ENCODE measurements at places on chromosomes 11 and 22.
A peak's percentile ranks its signal among the peaks of the same experiment; 100 is the strongest.

GRCh38 chr11:131373095-131373725 is 2.8 kb downstream of the NTM start:
- DNase-seq: no peak

DNA sequence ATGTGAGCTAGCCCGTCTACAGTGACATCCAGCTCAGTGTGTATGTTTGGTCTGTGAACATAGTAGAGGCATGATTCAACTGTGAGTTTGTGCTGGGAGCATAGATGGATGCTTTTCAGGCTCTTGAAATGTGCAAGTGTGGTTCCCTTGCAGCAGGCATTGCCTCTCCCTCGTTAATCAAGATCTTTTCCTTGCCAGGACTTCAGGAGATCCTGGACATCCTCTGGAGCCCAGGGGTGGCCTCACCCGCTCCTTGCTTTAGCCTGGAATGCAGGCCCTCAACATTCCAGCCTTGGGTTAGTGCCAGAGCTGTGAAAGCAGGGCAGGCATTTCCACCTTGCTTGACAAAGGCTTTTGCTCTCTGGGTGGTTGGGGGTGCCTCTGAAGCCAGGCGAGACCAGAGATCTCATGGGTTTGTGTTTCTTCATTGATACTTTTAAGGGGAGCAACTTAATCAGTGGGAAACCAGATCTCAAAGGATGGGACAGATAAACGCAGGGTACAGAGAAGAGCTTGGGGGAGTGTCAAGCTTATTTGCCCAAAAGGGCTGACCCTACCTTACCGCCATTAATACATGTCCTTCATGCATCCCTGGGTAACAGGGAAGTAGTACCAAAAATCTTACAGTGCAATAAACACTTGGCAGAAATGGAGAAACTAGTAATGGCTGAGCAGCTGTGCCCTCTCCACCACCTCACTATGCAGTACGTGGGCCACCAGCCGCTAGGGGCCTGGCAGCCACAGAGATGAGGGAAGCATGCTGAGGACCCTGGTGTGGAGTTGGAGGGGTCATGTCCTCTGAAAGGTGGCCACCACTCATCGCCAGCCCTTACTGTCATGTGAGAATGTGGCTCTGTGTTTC is 72.1 kb downstream of the PTPRJ start:
- peak; percentile 11 for DNase-seq

GRCh38 chr11:76597533-76598425 is 72.8 kb downstream of the LRRC32 start:
- DNase-seq: no peak

DNA sequence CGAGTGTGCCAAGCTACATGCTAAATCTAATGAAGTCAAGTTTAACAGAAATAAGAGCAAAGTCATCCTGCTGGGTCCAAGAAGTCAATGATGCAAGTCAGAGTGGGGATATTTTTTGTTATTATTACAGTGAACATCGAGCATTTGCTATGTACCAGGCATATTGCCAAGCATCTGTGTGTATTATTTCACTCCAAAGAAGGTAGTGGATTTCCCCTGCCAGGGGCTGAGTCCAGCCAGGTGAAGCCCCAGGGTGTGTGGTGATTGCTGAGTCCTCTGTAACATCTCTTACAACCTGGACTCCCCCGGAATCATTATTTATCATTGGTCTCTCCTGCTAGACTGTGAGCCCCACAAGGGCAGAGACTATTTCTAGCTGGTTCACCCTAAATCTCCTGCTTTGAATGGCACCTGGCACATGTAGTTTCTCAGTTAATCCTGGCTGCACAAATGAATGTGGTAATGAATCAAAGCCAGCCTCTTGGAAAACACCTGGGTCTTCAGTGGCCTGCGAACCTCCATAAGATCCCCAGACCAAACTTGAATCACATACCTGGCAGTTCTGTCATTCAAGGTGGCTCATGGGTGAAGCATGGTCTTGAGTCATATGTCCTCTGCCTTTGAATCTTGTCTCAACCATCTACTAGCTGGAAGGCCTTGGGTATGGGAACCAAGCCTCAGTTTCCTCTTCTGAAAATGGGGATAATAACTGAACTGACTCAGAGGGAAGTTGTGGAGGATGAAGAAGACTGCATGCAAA is 549.2 kb downstream of the MIAT start:
- DNase-seq: no peak

DNA sequence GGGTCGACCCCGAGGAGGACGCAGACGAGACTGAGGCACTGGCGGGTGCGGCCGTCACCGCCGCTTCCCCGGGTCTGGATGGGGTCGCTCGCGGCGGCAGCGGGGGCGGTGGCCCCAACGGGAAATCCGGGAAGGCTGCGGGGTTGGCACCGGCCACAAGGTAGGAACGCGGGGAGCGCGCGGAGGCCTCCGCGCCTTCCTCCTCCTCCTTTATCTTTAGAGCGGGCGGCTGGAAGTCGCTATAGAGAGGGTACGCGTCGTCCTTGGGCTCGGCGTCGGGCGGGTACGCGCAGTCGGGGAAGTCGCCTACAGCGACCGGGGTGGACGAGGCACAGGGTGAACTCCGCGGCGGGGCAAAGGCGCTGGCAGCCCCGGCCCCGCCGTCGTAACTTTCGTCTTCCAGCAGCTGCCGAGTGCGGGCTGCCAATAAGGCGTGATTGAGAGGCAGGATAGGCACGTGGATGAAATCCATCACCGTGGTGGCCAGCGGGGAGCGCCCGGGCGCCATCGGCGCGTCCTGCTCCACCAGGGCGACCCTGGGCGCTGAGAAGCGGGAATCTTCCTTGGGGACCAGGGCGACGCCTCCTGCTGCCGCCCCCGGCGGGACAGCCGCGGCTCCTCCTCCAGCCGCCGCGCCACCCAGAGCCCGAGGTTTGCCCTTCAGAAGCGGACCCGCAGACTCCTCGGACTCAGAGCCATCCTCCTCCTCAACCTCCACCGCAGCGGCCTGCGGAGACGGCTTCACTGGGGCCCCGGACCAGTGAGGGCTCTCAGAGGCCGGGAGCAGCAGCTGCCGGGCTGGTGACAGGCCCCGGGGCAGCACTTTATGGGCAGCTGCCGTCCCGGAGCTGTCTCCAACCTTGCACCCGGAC is 1.7 kb downstream of the PGR start:
- no peak for DNase-seq

GRCh38 chr11:72283947-72284346 is 40.0 kb upstream of the PHOX2A start:
- no peak for DNase-seq

DNA sequence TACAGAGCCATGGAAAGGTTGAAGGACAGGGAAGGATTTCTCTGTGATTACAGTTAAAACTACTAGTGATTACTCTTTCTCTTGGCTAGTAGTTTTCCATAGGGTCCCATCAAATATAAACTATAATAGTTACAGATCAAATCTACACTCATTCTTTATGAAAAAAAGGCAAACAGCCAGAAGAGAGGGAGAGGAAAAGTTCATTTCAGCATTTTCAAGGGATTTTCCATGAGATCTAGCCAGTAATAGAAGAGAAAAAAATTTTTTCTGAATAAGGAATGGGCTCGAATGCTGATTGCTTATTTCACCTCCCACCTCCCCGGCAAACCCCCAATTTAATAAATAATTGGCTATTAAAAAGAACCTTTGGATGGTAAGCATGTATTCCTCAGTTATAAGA is 74.8 kb upstream of the BLID start:
- no peak for DNase-seq

DNA sequence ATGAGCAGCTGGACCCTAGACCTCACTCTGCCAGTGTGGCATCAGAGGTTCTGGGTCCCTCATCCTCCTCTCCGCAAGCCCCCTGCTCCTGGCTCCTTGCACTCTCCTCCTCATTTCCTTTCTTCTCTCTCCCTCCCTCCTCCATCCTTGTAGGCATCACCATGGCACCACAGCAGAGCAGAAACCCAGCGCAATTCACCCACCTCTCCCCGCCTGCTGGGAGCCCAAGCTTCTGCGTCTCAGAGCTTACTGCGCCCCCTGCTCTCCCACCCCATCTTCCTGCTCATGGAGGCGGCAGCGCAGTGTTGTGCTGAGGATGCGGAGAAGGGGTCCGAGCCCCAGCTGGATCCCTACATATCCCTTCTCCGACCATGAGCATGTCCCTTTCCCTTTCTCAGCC is 1.7 kb downstream of the CHRM1 start:
- DNase-seq: no peak

DNA sequence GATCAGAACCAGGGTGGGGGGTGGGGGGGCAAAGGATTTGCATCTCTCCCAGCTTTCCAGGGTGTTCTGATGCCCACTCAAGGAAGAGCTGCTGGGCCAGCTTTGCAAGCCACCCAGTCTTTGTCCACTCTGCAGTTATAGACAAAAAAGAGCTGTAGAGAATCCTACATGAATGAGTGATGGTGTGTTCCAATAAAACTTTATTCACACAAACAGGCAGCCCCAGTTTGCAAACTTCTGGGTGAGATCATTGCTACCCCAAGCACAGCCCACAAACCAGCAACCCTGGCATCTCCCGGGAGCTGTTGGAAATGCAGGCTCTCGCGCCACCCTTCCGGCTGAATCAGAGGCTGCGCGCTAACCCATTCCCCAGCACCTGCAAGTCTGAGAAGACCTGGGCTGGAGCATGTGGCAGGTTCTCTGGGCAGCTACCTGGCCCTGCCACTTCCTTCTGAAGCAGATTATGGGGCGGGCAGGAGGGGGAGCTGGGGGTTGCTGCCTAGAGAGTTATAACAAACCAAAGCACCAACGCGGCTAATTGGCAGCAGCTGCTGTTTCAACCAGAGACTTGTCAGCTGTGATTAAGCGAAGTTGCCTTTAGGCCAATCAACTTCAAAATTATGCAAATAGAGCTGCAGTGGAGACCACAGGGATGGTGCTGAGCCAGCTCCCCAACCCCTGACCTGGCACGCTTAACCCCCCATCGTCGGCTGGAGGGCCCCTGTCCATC is 3.8 kb upstream of the SHISAL1 start:
- DNase-seq: no peak

DNA sequence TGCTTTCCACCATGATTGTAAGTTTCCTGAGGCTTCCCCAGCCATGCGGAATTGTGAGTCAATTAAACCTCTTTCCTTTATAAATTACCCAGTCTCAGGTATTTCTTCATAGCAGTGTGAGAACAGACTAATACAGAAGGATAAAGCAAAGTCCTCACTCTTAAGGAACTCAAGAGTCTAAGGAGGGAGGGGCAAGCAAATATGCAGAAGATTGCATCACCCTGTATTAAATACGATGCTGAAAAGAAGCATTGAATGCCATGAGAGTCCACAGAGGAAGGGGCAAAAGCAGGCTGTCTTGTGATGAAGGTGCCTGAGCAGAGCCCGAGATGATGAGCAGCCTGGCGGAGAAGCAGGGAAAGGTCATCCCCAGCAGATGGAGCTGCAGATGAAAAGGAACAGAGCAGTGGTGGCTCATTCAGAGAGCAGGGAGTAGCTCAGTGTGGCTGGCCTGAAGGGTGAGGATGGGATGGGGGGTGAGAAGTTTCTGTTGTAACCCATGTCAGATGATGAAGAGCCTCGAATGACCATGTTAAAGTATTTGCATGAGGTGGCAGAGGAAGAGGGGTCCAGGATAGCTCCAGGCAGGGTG is 6.3 kb upstream of the IZUMO1R start:
- DNase-seq: no peak

DNA sequence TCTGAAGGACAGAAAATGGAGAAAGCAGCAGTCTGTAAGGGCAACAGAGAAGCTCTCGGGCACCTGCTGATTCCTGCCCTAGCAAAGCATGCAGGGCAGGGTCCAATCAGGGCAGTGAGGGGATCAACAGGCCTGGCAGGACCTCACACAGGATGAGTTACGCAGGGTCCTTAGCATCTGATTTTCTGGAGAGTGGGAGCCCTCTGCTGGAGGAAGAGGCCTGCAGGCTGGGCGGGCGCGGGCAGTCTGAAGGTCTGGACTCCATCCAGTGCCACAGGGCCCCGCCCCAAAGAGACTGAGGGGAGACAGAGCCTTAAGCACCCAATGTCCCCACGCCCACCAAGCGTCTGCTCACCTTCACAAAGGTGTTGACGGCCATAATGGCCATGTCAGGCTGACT is 28.9 kb downstream of the AP1B1 start:
- DNase-seq: peak; percentile 1

GRCh38 chr11:96307776-96308140 is 35.2 kb downstream of the MAML2 start:
- DNase-seq: peak; percentile 49

DNA sequence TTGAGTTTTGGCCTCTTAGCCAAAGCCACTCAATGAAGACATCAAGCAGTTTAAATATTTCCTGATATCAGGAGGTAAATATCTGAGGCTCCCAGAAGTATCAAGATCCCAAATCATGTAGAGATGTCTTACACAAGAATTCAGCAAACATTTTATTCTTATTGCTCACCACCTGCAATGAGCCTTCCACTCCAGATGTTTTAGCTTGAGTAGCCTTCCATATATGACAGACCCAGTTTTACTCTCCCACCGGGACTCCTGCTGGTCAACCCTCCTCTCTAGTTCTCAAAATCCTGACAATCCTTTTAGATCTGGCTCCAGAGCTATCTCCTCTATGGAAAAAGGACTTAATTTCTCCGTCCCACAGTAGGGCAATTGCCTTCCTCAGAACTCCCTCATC is 404.4 kb downstream of the KCNA4 start:
- DNase-seq: no peak

- no peak for DNase-seq
These were observed 47.2 kb downstream of the CYTH4 start for GRCh38 chr22:37329238-37330140.

GRCh38 chr22:27238935-27239510 is 562.5 kb downstream of the MN1 start:
- peak; percentile 54 for DNase-seq

DNA sequence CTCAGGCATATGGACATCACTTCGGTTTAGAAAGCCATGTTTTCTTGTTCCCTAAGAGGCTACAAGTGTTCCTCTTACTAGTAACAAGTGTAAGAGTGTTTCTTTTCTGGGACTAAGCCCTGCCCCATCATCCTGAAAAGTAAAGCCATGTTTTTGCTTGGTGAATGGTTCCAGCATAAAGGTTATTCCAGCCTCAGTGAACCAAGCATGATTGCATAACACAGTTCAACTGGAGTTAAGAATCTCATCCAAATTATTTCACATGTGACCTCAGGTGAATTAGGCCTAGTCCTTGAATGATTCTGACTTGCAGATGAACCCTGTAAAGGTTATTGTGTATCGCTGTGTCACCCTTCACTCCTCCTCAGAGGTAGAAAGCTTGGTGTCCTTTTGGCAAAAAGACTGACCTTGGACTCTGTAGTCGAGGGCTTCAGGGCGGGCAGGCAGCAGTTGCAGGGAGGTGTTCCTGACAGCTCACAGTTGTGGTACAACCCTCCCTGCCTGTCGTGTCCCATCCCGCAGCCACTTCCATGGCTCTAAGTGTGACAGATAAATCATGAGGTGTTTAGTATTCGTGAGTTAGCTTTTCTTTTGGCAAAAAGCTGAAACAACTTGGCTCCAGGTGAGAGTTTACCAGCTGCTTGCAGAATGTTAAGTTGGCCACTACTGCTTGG is 321.8 kb downstream of the CADM1 start:
- no peak for DNase-seq
